ENCODE measurements at places on chromosomes 11 and 22.

DNA sequence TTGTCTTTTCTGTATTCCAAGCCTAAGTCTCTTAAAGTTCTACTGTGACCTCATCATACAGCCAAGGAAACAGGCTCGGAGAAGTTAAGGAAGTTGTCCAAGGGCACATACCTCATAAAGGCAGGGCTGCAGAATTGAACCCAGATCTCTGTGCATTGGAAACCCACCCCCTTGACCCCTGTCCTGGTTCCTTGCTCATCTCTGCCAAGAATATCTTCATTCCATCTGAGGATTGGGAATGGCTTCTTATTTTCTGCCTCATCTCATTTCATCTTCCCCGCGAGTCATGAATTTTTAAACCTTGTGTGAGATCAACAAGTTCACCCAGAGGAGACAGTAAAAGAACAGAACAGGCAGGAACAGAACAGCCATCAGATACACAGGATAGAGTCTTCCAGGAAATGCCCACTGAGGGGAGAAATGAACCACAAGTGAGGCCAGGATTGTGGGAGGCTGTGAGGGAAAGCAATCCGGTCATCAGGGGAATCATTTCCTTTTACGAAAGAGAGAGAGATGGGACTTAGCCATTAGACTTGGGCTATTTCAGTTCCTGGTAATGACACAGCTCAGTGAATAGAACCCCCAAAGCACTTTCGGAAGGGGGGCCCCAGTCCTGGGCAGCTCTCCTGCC is 34.4 kb upstream of the LRRC10B start:
- DNase-seq: no peak

DNA sequence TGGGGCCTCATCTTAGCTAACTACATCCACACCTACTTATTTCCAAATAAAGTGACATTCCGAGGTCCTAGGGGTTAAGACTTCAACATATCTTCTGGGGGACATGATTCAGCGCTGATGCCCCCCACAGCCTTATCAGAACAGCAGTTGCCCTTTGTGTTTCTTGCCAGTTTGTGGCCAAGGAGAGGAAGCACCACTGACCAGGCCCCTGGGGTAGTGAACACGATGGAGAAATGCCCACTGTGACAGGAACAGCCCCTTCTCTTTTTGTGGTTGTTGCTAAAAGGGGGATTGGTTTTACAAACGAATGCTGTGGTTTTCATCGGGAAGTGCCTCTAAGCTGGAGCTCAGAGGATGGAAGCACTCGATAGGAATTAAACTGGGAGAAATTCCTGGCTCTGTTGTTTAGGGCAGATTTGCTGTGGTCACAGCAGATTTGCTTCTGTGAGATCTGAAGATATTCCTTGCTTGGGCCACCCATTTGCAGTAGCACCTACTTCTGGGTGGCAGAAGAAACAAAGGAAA is 88.8 kb downstream of the ABTB2 start:
- no peak for DNase-seq

- no peak for DNase-seq
Observed at GRCh38 chr22:32996702-32997101, 61.5 kb downstream of the SYN3 start.

- DNase-seq: no peak
Observed at GRCh38 chr11:43581370-43582023, 99.0 kb upstream of the HSD17B12 start.

DNA sequence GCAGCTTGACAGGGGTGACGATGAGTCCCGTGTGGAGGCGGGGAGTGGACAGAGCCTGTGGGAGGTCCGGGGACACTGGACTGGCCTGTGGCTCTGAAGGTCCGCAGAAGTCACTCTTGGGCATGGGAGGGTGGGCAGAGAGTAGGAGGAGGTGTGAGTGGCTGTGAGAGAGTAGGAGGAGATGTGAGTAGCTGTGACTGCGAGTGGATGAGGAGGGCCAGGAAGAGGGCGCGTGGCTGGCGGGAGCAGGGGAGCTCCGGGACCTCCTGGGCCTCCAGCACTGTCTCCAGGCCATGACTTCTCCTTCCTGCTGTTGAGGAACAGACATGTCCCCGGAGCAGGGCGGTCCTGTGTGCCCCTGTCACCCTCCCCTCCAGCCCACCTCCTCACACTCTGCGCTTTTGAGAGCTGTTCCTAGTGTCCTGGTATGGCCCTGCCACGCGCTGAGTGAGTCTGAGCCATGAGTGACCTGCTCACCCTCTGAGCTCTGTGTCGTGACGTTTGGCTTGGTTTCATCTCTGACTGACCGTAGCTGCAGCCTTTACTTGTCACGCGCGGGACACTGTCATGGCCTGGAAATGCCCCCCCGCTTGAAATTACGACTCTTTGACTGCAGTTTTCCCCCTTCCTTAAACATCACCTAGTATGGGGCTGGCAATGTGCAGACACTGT is 391.5 kb downstream of the TBC1D22A start:
- DNase-seq: no peak

- DNase-seq: no peak
Observed at GRCh38 chr11:104784684-104785460, 113.4 kb downstream of the CASP12 start.

DNA sequence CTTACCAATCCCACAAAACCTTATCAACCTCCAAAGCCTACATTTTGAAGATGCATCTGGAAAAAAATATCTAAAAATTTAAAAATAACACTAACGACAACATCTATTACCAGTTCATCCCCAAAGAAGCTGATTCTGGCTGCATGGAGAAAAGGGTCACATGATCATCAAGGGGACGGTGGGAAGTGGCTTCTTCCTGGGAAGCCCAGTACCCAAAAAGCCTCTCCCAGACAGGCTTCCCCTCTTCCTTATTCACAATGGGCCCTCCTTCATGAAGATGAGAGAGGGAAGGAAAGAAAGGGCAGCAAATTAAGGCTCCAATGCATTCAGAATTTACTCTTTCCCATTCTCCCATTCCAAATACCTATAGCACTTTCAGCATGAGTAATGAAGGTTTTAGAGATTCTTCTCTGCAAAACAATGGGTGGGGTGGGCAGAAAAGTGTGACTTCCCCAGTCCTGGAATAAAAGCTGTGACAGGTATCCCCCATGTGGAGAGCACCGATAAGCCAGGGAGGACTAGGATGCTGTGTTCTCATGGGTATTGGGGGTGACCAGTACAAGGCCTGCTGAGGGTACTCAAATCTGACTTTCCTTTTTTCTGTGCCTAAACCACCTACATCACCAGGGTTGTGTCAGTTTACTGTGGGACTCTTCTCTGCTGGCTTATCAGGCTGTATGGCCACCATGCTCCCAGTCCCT is 88.2 kb downstream of the SIK3 start:
- no peak for DNase-seq

DNA sequence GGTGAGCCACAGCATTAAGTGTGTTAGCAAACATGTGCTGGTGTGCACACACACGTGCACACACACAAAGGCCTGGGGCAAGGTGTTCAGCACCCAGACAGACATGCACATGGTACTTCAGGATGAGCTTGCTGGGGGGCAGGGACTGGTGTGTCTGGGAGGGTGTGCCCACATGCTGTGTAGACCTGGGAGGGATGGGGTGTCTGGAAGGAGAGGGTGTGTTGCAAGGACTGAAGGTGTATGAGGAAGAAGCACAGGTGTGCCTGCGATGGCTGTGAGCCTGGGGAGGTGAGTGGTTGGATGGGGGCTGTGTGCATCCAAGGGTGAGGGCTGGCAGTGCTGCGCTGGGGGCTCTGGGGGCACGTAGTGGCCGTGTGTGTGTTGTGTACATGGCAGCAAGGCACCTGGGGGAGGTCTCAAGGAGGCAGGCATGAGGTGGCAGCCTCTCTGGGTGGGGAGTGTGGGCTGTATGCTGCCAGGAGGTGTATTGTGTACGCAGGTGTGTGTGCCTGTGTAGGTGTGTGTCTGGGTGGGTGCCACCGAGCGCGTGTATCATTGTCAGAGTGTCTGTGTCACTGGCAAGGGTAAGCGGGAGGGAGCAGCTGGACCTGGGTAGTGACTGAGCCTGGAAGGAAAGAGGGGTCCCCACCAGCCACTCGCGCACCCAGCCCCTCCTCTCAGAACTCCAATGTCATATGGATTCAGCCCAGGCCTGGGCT is 2.2 kb downstream of the NRXN2 start:
- no peak for DNase-seq

DNA sequence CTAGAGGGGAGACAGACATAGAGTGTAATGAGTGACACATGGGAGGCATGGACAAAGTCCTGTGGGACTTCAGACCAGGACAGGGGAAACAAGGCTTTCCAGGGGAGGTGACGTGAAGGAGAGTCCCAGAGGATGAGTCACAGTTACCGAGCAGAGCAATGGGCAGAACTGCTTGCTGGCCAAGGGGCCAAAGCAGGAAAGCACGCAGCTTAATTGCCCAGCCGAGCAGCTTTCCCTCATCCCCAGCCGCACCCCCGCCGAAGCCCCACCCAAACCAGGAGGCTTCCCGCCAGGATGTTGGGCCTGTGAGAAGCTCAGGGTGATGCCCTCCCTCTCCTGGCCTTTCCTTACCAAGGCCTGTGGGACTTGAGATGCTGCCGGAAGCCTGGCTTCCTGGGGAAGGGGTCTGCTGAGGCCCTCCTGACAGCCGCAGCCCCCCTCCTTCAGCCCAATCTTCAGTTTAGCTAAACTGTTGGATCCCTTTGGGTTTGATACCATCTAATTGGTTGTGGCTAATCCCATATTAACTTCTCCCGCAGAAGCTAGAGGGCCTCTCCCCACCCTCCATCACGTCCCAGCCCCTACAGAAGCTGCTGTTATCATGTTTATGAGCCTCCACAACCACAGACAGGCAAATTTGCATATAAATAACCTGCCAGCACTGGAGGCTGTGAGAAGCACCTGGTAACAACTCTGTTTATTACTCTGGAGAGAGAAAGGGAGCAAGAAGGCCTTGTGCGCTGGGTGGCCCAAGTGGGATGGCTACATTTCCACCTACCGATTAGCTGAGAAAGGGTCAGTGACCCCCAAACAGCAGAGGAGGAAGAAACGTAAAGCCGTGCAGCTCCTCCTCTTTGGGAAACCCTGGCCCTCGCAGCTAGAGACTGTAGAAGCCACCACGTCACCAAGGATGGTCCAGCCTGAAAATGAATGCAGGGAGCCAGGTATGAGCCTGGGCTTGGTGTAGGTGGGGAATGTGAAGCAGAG is 80.0 kb downstream of the TRIM29 start:
- no peak for DNase-seq

GRCh38 chr22:38656256-38657044 is at the start of the genes CBY1 and FAM227A:
CBY1 (plus strand) TSS chr22:38656638; CDS start chr22:38668055, 11,417 bp downstream.
FAM227A (minus strand) TSS chr22:38656392; CDS start chr22:38650168, 6,224 bp downstream.
- DNase-seq: peak; percentile 96

GRCh38 chr22:23008896-23009295 is 61.4 kb upstream of the GNAZ start:
- no peak for DNase-seq

GRCh38 chr22:29145321-29146072 is 60.2 kb upstream of the EMID1 start:
- DNase-seq: no peak

- no peak for DNase-seq
Observed at GRCh38 chr11:113043698-113044097, 82.5 kb downstream of the NCAM1 start.

GRCh38 chr11:128492461-128492860 is 94.9 kb downstream of the ETS1 start:
- no peak for DNase-seq

DNA sequence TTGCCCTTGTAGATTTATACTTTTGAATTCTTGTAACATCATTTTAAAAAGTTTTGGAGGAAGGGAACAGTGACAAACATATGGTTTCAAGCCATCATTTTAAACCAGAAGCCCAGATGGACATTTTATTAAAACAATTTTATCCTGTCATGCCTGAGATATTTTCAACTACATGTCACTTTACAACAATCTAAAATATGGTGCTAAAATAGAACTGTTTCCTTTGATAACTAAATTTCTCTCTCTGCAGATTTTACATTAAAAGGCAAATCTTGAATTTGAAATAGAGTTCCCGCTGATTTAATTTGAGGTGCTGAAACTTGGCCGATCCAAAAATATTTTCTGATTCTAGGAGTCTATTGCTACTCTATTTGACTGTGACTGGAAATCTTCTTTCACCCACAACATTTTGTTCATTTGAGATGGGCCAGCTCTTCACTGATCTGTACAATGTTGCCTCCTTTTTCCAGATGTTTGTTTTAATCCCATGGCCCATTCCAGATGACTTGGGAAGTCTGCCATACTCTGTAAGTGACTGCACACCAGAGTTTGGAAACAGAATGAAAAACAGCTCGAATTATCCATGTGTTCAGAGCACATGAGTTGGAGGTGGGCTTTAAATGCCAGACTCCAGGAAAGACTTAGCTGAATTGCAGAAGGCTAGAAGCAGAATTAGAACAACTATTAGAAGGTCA is 402.5 kb downstream of the TMEM135 start:
- no peak for DNase-seq

GRCh38 chr22:27438271-27438980 is 363.1 kb downstream of the MN1 start:
- no peak for DNase-seq

DNA sequence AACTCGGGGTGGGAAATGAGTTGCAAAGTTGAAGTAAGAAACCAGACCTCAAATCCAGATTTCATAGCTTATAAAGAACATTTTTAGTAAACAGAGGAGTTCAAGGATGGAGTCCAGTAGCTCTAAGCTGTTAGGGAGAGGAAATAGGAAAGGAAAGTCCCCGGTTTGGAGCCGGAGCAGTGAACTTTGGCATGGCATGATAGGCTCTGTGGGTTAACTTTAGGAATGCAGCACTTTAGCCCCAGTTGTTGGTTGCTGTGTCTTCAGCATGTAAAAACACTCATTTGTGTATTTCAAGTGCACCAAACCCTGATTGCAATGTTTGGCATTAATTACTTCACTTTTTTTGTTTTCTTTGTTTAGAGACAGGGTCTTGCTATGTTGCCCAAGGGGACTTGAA is 8.6 kb upstream of the PIK3IP1 start:
- no peak for DNase-seq

DNA sequence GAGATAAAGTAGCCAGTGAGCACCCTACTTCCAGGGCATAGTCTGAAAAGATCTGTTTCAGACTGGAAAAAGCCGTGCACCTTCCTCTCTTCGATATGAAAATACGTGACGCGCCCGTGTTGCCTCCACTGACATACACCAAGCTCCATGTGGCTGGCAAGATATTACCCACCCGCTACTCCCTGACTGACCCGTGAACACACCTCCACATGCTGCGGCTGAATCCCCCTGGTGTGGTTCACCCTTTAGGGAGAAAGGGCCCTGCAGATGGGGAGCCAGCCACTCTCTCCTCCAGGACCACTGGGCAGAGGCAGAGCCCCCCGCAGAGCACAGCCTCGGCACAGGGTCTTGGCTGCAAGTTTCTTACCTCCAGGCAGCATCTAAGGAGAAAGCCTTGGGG is 245.0 kb downstream of the BRD1 start:
- no peak for DNase-seq

DNA sequence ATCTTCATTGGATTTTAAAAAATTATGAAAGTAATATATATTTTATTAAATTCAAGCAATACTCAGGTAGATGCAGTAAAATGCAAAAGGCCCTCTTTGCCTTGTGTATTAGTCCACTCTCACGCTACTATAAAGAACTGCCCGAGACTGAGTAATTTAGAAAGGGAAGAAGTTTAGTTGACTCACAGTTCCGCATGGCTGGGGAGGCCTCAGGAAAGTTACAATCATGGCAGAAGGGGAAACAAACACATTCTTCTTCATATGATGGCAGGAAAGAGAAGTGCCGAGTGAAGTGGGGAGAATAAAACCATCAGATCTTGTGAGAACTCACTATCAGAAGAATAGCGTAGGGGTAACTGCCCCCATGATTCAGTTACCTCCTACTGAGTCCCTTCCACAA is 130.8 kb downstream of the HIPK3 start:
- DNase-seq: no peak
